ENCODE measurements at places on chromosomes 12 and 14.

GRCh38 chr12:13175499-13175898 is 21.0 kb upstream of the EMP1 start:
- DNase-seq: no peak

DNA sequence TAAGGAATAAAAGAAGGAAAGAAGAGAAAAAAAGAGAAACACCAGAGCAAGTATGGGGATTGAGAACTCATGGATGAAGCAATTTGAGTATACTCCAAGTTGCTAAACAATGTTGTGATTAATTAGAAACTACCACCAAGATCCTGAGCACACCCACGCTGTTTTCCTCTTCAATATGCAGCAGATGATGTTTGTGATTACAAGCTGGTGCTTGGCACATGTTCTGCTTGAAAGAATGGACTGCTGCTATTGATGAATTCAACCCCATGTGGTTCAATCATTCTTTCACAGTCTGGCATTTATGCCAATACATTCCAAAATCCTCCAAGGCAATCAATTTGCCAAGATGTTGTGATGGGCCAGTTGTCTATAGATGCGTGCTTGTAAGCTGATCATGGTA is 146.8 kb downstream of the SLC2A13 start:
- DNase-seq: no peak

- no peak for DNase-seq
Observed at GRCh38 chr12:123906711-123907420, 65.8 kb downstream of the CCDC92 start.

DNA sequence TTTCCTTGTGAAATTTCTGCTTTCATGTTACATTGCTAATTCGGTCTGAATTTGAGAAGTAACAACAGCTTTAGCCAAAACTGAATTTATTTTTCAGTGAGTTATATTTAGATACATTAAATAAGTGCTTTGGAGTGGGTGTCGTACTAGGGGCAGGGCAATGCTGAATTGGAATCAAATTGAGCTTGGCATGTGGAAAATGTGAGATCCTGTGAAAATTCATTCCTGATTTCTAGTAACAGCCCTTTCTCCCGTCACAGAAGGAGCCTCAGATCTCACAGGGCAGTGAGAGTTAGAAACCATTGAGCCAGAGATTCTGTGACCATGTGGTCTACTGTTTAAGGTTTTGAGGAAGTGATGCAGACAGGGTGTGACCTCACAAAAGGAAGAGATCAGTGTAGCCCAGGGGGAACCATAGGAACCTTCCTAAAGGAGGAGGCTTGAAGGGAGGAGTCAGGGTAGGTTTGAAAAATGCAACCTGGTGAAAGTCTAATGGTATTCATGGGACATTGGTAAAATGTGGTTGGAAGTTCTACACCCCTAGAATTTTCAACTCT is 1136.8 kb downstream of the AACS start:
- DNase-seq: no peak

DNA sequence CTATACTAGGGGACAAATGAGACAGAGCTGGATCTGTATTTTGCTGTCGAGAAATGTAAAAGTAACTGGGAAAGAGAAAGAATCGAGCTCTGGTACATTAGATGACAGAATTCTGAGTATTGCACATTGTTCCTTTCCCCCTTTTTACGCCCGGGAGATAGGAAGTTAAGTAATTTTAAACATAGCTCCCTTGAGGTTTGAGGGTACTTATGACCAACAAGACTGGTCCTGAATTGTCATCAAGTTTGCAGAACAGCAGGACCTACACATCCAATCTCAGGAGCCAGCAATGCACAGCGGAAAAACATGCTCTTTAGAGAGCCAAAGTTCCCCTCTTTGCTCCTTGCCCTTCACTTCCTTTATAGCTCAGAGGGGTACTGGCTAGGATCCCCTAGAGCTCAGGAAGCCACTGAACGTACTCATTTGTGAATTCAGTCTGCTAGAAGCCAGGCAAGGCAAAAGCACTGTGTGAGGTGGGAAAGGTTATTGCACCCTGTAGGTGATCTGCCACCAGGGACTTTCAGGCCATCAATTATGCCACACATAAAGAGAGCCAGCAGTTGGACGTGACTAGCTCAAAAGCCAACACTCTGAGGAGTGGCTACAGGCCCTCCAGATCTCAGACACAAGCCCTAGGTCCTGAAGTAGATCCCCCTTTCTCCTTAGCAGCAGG is 333.8 kb downstream of the KCNH5 start:
- no peak for DNase-seq

DNA sequence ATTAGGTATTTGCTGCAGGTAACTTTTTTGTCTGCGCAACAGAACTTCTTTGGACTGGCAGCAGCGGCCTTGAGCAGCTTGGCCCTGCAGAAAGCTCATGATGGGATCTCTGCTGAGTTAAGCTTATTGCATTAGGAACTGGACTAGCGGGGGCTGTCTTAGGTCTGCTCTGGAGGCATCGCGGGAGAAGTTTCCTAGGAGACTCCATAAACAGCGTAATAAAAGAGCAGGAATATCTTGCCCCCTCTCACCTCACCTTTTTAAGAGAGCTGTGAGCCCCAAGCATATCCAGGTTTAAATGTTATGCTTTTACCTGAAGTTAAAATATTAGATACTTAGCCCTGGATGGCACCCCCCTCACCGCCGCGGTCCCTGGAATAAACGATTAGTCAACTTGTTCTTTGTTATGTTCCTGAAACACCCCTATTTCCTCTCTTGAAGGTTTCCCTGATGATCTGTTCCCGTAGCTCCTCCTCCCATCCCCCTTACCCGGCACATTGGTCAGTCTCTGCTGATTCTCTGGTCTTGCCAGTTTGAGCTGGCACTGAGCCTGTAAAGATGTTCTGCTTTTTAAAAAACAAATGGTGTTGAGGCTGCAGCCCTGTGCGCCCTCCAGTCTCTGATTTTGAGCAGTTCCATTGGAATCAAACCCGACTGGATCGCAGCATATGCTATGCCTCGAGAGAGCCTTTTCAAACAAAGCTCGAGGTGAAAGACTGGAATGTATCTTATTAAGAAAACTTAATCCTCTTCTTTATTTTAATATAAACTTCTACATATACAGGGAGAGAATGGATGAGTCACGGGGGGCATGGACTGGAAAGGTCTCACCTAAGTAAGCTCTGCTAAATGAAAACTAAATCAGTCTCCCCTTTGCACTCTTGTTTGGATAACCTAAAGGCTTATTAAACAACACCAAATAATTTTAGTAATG is 1.9 kb downstream of the MLXIP start:
- DNase-seq: peak; percentile 36

- DNase-seq: no peak
Observed at GRCh38 chr12:2094597-2094996, 41.8 kb downstream of the CACNA1C start.

DNA sequence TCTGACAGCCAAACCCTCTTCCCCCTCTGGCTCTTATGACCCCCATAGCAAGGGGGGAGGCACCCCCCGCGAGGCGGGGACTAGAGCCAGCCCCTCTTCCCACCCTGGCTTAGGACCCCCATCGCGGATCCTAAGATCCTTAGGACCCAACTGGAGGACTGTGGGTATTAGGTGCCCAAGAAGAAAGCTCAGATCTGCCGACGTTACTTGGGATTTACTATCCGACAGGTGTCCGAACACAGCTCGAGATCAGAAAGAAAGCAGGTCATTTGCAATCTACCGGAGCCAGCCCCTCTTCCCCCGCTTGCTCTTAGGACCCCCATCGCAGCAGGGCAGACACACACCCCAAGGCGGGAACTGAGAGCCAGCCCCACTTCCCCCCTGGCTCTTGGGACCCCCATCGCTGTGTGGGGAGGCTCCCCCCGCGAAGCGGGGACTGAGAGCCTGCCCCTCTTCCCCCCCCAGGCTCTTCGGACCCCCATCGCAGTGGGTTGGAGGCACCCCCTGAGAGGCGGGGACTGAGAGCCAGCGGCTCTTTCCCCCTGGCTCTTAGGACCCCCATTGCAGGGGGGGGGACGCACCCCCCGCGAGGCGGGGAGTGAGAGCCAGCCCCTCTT is 46.8 kb downstream of the DDX11 start:
- no peak for DNase-seq

DNA sequence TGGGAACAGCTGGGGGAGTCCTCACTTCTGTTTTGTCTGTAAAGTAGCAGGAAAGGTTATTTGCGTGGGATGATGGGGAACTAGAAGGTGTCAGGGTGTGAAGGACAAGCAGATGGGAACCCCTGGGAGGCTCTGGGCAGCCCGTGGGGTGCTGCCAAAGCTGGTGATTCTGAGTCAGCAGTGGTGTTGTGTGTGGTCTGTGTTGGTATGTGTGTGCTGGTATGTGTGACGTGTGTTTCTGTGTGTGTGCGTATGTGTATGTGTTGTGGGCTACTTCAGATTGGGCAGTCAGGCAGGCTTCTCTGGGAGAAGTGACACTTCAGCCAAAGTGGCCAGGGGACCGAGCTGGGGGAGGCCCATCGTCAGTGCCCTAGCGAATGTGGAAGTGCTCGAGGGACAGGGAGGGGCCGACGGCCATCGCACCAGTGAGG is 15.3 kb upstream of the BDKRB2 start:
- no peak for DNase-seq

DNA sequence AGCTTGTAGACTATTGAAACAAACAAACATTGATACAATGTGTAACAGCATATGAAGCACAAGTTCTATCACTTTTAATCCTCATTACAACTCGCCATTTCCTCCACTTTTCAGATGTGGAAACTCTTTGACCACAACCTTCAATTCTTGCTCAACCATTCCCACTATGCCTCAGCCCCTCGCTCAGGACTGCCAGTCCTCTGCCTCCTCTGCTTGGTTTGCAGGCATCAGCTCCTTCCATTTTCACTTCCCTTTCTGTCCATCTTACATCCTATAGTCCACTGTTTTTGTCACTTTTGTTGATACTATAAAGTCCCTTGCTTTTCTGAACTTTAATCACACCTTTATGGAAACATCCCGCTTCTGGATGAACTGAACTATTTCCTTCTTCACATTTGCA is 28.2 kb upstream of the CD27 start:
- no peak for DNase-seq

- DNase-seq: no peak
Observed at GRCh38 chr14:74257078-74257940, 18.1 kb downstream of the VSX2 start.

DNA sequence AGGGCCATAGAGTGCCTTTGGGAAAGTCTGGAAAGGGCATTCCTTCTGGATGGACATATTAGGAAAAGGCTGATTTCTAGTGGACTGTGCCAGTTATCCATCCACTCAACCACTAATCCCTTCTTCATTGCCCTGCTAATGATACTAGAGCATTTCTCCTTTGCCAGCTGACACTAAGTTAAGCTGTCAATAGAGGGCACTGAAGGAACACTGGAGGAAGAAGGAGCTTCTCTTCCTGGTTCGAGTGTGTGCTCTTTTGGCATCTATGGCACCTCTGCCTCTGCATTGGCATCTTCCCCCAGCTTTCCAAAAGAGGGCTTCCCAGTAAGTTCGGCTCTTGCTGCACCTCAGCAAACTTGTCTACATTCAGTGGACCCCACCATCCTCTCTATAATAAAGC is 165.4 kb downstream of the DERA start:
- DNase-seq: no peak

DNA sequence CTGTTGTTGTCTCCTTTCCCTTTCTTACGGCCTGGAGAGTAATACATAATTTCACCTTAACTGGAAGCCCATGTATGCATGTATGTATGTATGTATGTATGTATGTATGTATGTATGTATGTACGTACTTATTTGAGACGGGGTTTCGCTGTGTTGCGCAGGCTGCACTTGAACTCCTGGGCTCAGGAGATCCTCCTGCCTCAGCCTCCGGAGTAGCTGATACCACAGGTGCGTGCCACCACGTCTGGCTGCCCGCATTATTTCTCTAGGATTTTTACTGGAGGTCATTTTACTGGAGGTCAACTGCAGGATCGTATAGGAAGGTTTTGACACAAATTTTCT is 644 bp upstream of the OS9 start:
- no peak for DNase-seq

DNA sequence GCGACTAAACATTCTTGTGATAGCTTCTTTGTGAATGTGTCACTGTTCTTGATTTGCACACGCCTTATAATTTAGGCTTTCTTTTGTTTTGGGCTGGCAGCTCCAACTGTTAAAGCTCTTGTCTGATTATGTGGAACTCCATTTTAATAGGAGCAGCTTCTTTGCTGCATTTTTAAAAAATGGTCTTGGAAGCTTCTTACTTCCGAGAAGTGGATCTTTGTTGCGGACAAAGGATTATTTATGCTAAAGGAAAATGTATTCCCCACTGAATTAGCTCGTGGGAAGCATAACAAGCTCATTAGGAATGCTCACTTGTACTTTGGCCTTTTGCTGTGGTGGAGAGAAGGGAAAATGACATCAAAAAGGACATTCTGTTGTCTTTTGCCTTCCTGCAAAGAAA is 20.0 kb downstream of the GAS2L3 start:
- DNase-seq: no peak

GRCh38 chr14:34649344-34649743 is 19.4 kb upstream of the SNX6 start:
- DNase-seq: peak; percentile 72

DNA sequence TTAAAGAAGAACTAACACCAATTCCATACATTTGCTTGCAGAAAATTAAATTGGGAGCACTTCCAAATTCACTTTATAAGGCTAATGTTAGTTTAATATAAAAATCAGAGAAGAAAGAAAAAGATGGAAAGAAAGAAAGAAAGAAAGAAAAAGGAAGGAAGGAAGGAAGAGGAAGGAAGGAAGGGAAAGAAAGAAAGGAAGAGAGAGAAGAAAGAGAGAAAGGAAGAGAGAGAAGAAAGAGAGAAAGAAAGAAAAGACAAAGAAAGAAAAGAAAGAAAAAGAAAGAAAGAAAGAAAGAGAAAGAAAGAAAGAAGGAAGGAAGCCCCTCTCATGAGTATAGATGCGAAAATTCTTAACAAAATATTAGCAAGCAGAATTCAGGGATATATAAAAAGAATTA is 267.7 kb downstream of the RPAP3 start:
- no peak for DNase-seq

GRCh38 chr14:92785667-92786426 is 8.3 kb upstream of the GOLGA5 start:
- DNase-seq: peak; percentile 63

DNA sequence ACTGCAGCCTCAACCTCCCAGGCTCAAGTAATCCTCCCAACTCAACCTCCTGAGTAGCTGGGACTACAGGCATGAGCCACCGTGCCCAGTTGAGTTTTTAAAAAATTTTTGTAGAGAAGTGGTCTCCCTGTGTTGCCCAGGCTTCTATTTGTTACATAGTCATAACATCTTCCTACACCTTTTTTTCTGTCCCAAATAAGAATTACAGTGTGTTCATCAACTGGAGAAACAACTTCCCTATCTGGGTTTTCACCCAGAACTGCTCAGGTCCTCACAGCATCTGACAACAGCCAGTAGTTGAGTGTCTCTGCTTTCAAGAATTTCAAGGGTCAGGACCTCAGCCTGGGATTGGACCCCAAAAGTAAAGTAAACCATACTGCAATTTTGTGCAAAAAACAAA is 235.2 kb upstream of the AMIGO2 start:
- DNase-seq: no peak

GRCh38 chr14:100778526-100778882 is 47.4 kb upstream of the MEG3 start:
- no peak for DNase-seq

DNA sequence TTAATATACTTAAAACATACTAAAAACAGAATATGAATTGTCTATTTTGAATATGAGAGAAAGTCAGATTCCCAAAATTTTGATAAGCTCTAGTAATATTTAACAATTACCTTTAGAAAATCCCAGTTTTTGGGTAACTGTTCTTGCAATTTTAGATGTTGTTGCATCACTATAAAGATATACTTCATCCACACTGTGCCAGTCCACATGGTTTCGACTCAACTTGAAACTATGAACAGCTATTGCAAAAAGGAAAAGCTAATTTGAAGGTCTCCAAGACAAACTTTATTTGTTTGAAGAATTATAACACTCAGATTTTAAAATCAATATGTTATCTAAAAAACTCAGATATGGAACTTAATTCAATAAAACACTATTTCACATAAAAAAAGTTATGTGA is 59.9 kb downstream of the DDHD1 start:
- DNase-seq: no peak
